ENCODE measurements at places on chromosomes 6 and 20.

GRCh38 chr6:41488433-41489119 lies 57.6 kb upstream of the FOXP4 start:
- peak; percentile 93 for DNase-seq

DNA sequence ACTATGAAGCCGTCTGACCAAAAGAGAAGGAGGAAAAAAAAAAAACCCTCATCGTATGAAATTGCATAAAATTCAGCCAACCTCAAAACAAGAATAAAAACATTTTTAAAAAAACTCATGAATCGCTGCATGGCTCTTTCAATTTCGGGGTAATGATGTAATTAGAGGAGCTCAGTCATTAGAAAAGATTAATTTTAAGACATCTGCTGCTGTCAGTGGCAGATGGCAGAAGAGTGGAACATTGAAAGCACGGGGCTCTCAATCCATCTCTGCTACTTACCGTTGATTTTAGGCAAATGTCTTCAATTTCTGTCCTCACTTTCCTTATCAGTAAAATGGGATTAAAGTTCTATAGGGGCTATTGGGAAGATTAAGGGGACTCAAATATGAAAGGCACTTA lies 79.1 kb downstream of the EYA2 start:
- DNase-seq = no peak

- DNase-seq = no peak
Observed at GRCh38 chr20:14148042-14148441, 152.7 kb downstream of the MACROD2 start.

DNA sequence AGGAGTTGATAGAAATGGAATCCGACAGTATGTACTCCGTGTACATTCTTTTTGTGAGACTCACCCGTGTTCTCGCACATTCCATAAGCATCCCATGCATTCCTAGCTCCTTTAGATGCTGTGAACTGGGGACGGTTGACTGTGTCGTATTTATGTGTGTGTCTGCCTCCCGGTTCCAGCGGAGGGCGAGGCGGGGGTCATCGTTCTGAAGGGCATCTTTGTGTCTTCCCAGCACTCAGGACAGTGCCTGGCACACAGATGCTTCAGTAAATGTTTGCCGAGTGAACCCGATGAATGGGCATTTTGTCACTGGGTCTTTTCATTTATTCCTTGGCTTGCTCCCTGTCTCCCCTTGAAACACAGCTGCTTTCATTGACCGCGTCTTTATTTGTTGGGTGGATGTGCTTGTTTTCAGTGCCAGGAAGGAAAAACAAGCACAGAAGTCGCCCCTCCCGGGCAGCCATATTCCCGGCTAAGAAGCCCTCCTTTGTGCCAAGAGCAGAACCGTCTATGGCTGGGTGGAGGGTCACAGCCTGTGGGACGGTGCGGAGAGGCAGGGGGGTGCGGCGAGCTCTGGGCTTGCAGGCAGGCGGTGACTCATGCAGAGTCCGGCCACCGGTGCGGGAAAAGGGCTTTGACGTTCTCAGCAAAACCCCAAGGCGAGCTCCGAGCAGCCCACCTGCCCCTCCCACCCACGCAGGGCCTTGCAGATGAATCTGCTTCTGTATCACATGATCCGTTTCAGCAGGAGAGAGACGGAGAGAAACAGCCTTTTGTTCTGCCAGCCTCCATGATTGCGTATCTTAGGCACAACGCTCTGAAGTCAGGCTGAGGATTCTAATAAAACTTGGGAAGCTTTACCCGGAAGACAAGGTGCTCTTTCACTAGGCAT lies 11.2 kb upstream of the PSMG4 start:
- peak; percentile 95 for DNase-seq
